ENCODE measurements at places on chromosomes 1 and 21.

GRCh38 chr21:37749132-37749531, 167.1 kb downstream of the KCNJ6 start:
- no peak for DNase-seq

GRCh38 chr1:208069908-208070307, 159.0 kb upstream of the CD34 start:
- DNase-seq = no peak

DNA sequence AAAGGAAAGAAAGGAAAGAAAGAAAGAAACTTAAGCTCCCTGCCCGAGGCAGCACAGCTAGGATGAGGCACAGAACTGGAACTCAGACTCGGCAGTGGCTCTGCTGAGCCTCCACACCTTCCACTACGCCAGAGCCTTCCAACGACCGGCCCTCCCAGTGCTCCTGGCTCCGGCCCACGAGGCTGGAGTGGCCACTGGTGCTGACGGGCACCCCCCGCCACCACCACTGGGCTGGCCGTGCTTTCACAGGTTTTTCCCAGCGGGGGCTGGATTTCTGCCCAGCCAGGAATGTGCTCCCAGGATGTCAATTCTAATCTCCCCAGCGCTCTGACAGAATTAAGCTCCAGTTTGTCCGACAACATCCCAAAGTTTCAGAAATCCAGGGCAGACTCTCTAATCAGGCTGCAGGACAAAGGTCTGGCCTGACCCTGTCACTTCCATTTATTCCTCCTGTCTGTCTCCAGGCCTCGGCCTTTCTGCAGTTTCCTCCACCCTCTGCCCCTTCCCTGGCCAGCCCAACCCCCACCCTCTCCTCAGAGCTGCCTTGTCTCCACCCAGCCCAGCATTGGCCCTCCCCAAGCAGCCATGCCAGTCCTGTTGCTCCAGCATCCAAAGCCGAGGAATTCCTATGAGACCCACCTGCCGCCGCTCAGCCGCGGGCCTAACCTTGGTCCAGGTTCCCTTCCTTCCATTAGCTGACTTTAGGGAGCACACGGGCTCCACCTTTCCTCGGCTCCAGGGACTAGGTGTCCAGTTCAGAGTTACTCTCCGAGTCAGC, 81.9 kb downstream of the CASZ1 start:
- DNase-seq = peak; percentile 85

- DNase-seq = no peak
These were observed 57.4 kb upstream of the AJAP1 start for GRCh38 chr1:4597020-4597419.

DNA sequence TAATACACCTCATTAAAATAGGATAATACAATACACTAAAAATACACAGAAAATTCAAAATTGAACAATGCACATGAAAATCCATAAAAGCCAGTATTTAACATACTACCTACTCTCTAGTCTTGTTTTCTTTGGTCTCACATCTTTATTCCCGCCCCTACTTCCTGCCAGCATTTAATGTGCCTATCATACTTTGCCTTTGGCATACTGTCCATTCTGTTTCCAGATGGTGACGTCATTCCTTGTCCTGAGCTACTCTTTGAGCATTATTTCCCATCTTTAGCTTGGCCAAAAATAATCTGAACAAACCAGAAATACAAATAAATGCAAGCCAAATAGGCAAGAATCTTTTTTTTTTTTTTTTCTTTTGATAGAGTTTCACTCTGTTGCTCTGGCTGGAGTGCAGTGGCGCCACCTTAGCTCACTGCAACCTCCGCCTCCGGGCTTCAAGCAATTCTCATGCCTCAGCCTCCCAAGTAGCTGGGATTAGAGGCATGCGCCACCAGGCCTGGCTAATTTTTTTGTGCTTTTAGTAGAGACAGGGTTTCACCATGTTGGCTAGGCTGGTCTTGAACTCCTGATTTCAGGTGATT, 4.4 kb downstream of the HFM1 start:
- no peak for DNase-seq

GRCh38 chr1:155324717-155325602, 4.3 kb downstream of the RUSC1 start:
- peak; percentile 86 for DNase-seq

GRCh38 chr21:14751602-14752344, 205.7 kb upstream of the SAMSN1 start:
- DNase-seq = no peak

DNA sequence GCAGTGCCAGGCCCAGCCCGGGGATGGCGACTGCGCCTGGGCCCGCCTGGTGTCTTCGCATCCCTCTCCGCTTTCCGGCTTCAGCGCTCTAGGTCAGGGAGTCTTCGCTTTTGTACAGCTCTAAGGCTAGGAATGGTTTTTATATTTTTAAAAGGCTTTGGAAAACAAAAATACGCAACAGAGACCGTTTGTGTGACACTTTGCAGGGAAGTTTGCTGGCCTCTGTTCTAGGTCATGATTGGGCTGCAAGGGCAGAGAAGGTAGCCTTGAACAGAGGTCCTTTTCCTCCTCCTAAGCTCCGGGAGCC, 719 bp downstream of the SOD1 start:
- DNase-seq = no peak

- DNase-seq = no peak
These were observed 132.9 kb upstream of the RAB4A start for GRCh38 chr1:229138058-229138457.

GRCh38 chr1:211501711-211502400, 9.9 kb upstream of the RD3 start:
- DNase-seq = no peak

GRCh38 chr1:74652711-74653139, 20.9 kb downstream of the ERICH3 start:
- DNase-seq = no peak

DNA sequence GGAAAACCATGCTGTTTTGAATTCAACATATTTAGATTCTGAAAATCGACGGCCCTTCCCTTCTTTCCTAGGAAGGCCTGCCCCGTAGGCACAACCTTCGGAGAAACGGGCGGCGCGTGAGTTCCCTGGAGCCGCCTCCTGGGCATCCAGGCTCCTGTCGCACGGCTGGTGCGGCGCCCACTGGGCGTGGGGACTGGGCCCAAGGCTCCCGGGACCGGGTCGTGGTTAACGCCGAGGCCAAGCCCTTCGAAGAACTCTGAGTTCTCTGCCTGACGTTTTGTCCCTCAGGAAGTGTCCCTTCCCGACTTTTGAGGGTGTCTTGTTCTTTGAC, 19.2 kb upstream of the TBX15 start:
- DNase-seq = no peak

DNA sequence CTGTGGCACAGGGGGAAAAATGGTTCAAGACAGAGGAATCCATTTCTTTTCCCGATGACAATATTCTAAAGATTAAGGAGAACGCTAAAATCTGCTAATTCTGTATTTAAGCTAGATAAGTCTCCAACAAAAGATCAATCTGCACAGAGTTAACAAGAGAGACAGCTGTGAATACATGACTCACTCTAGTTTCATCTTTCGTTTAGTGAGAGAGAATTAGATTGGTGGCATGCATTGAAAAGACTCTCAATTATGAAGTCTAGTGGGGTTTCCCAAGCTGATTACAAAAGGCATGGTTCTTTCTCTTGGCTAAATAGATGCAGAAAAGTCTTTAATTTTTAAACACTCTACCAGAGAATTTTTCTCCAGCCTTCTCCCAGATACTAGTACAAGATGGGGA, 34.4 kb downstream of the CAPN9 start:
- no peak for DNase-seq

DNA sequence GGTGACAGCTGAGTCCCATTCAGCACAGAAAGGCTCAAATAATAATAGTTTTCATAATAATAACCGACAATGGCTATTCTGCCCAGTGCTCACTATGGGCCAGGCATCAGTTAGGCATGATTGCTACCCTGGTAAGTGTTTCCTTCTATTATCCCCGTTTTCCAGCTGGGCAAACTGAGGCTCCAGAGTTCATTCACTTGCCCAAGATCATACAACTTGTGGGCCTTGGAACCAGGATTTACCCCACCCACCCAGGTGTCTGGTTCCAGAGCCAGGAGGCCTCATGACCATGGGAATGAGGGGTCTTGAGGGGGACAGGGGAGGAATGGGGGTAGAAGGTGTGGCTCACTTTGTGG, 518 bp downstream of the PLOD1 start:
- no peak for DNase-seq

DNA sequence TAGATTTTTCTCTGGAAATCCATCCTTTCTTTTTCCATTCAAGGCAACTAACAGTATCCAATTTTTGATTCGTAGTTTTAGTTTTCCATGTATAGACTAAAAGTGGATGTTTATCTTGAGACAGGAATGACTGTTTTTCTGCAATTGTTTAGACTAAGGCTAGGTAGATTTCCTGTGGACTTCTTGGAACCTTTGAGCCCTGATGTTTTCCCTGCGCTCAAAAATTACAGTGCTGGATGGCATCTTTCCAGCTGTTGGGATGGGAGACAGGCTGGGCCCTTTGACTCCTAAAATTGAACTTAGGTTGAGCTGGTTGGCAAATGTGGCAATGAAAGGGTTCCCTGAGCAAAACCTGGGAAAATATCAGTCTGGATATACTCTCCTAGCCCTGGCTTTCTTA, 180.4 kb downstream of the DHRS3 start:
- DNase-seq = no peak

- DNase-seq = no peak
These were observed 36.6 kb downstream of the KIAA0040 start for GRCh38 chr1:175155936-175156335.

DNA sequence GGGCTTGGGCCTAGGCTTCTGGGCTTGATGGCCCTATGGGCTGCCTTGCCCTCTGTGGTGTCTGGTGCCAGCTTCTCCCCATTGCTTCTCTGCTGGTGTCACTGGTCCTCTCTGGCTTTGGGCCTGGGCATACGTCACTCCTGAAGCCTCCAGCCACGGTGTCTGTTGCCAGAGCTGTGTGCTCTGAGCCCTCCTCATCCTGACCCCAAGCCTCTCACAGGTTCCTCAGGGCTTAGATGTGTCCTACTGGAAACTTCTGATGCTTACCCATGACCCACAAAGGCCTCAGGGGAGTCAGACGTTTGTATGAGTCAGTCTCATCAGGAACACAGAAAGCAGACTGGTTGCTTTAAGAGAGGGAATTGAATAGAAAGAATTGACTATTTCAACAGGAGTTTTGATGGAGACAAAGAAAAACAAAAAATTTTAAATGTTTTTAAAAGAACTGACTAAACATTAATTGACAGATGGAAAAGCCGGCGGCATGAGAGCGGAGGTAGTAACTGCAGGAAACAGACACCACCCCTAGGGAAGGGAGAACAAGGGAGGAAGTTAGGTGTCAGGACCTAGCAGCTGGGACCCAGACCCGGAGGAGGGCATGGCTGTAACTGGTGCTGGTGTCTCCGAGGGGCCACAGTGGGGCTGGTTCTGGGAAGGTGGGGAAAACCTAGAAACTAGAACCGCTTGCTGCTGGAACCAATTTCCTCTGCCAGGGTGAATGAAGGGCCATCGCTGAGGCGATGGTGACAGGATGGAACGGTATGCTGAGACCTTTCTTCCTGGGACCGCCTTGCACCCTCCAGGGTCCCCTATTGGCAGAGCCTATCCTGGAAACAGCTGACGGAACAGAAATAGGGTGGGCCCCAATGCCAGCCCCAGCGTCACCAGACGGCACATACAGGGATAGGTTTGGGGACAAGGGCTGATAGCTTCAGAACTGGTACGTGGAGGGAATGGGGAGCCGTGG, 40.0 kb upstream of the CITED4 start:
- peak; percentile 85 for DNase-seq

- DNase-seq = no peak
These were observed 676.6 kb downstream of the USP25 start for GRCh38 chr21:16406355-16406754.

- DNase-seq = no peak
These were observed 9.4 kb downstream of the POFUT2 start for GRCh38 chr21:45278156-45278911.

- DNase-seq = no peak
These were observed 403.4 kb downstream of the PTPRC start for GRCh38 chr1:199042193-199042592.

Data from aorta (tissue), 5 donors.